CD4-positive, alpha-beta T cell treated with Interleukin-2 at 100 ng/mL for 4 hours (primary cell): ENCODE measurements at places on chromosomes 7 and 10.

DNA sequence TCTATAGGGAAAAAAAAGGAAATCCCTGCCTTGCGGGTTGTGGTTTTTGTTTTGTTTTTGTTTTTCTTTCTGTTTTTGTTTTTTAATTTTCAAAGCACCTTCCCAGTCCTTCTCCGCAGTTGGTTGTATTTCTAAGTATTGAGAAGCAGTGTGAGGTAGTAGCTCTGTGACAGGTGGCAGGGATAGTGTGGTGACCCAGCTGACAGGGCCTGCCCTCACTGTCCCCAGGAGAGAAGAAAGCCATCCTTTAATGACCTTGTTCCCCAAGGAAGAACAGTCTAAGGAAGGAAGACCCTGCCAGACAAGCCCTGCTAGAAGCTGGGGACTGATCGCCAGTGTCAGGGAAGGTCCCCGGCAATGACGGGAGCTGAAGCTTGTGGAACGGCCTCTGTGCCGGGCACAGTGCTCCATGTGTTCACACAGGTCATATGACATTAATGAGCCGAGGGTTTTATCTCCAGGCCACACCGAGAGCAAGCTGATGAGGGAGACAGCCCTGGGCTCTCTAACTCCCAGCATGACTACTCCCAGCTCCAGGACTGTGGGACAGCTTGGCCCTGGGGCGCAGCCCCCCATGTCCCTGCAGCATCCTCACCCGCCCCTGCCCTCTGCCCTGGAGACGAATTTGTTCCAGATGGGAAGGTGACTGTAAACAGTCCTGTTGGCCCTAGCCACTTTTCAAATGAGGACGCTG, 69.0 kb upstream of the LRRC18 start:
- DNase-seq: no peak

GRCh38 chr10:132331601-132332432, at the start of gene LRRC27:
TSS of gene LRRC27 (plus strand) at chr10:132332193. CDS start at chr10:132333525, 1,332 bp downstream.
- DNase-seq: peak; percentile 100

GRCh38 chr10:51313251-51313650, 239.0 kb downstream of the PRKG1 start:
- no peak for DNase-seq

- no peak for DNase-seq
Measured at GRCh38 chr7:149860821-149861727, 12.7 kb upstream of the ATP6V0E2 start.

- no peak for DNase-seq
Measured at GRCh38 chr10:63383141-63383540, 82.6 kb downstream of the JMJD1C start.

DNA sequence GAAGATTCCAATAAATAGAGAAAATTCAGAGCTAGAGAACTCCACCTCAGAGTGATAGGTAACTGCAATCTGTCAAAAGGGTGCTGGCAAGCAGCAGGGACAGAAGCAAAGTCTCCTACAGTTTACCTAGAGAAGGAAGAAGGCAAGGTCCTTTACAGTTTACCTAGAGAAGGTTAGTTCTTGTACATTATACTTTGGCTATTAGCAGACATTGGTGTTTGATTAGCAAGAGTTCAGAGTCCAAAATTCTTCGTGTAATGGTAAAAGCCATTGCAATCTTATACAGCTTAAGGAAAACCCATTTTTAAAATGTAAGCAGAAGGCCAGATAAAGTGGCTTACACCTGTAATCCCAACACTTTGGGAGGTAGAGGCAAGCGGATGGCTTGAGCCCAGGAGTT, 45.9 kb downstream of the SLC25A13 start:
- DNase-seq: no peak

DNA sequence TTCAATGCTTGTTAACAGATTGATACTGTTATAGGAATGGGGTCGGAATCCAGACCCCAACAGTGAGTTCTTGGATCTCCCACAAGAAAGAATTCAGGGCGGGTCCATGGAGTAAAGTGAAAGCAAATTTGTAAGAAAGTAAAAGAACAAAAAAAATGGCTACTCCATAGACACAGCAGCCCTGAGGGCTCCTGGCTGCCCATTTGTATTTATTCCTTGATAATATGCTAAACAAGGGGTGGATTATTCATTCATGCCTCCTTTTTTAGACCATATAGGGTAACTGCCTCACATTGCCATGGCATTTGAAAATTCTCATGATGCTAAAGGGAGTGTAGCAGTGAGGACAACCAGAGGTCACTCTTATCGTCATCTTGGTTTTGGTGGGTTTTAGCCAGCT, 717.2 kb upstream of the KCND2 start:
- no peak for DNase-seq

- no peak for DNase-seq
Measured at GRCh38 chr10:131653554-131654470, 247.0 kb upstream of the PPP2R2D start.

DNA sequence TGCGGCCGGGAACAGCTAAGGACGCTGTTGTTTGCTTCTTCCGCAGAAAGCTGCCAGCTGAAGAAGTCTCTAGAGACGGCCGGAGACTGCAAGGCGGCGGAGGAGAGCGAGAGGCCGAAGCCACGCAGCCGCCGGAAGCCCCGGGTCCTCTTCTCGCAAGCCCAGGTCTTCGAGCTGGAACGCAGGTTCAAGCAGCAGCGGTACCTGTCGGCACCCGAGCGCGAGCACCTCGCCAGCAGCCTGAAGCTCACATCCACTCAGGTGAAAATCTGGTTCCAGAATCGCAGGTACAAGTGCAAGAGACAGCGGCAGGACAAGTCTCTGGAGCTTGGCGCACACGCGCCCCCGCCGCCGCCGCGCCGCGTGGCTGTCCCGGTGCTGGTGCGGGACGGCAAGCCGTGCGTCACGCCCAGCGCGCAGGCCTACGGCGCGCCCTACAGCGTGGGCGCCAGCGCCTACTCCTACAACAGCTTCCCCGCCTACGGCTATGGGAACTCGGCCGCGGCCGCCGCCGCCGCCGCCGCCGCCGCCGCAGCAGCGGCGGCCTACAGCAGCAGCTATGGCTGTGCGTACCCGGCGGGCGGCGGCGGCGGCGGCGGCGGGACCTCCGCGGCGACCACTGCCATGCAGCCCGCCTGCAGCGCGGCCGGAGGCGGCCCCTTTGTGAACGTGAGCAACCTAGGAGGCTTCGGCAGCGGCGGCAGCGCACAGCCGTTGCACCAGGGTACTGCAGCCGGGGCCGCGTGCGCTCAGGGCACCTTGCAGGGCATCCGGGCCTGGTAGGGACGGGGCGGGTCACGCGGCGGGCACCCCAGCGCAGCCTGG, 2.4 kb downstream of the NKX2-3 start:
- no peak for DNase-seq

GRCh38 chr7:145729691-145730090, 386.9 kb upstream of the CNTNAP2 start:
- no peak for DNase-seq

- peak; percentile 90 for DNase-seq
Measured at GRCh38 chr7:151008511-151009323, 15.6 kb downstream of the ATG9B start.

DNA sequence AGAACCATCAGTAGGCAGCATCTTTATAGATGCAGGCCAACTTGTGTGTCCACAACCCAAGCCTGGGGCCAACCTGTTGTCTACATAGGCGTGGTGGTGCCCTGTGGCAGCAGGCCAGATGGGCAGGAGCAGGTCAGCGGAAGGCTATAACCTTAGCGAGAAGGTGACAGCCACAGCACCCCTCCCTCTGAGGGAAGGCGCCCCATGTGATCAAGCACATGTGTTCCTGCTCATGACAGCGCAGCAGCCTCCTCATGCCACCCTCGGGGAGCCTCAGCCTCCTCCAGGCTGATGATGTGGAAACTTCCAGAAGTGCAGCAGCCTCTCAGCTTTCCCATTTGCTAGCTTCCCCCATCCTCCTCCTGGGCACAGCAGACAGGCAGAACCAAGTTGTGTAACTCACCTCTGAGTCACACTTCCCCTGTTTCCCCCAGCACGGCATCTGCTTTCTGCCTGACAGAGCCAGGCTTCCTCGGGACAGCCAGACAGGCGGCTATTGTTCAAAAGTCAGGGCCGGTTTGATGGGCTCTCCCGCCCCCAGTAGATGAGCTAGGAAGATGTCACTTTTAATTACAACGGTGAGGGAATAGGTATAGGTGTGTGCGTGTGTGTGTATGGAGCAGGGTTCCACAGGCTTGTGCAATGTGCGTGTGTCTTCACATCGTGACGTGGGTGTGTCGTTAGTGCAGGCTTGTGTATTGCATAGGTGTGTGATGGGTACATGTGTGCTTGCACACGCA, 312.0 kb upstream of the ZMIZ1 start:
- peak; percentile 9 for DNase-seq
